NCI-H526 treated with DMSO at 0.1 percent for 48 hours (cell line): ENCODE measurements at places on chromosomes 7 and 10.

DNA sequence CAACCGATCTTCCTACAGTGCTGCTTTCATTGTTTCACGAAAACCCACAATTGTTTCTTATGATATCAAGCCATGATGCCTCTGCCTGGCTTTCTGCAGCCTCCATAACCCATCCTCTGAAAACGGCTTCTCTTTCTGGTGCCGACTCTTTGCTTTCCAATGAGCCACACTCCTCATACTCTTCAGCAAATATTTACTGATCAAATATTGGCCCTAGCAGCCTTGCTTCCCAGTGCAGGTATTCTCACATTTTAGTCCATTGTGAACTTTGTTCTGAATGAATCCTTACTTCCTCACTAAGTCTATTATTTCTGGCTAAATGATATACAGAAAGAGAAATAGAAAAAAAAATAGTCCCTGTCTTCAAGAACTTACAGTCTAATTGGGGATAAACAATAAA is 35.5 kb downstream of the LAMB1 start:
- DNase-seq: no peak

GRCh38 chr7:497346-497745 is 22.3 kb downstream of the PDGFA start:
- DNase-seq: no peak

DNA sequence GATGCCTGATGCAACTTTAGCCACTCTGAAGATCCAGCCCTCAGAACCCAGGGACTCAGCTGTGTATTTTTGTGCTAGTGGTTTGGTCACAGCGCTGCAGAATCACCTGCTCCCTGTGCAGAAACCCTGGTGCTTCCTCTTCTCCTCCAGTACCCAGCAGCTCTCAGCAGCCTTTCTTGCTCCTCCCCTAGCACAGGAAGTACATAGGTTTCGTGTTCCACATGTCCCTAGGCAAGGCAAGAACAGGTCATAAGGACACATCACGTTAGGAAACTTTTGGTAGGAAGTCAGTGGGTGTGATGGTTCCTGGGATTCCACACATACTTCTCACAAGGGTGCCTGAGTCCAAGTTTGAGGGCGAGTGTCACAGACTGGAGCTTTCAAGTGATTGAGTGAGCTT is 167.9 kb upstream of the PRSS1 start:
- DNase-seq: no peak

- DNase-seq: no peak
These were observed 74.1 kb downstream of the VWA2 start for GRCh38 chr10:114313139-114313538.

DNA sequence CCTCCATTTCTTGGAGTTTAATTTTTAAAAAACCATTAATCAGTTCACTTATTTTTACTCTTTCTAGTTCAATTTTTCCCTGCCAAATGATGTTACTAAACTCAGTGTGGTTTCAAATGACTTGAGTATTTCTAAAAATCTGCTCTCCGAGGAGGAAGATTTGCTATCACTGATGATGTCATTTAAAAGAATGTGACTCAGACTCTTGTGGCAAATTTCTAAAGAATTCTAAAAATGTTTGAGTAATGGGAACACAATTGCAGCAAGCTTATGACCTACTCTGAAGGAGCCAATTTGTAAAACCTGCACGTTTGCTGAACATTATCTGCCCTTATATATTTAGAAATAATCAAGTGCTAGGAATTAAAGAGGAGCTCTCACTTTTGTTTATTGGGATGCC is 88.6 kb downstream of the SPAG6 start:
- DNase-seq: no peak

DNA sequence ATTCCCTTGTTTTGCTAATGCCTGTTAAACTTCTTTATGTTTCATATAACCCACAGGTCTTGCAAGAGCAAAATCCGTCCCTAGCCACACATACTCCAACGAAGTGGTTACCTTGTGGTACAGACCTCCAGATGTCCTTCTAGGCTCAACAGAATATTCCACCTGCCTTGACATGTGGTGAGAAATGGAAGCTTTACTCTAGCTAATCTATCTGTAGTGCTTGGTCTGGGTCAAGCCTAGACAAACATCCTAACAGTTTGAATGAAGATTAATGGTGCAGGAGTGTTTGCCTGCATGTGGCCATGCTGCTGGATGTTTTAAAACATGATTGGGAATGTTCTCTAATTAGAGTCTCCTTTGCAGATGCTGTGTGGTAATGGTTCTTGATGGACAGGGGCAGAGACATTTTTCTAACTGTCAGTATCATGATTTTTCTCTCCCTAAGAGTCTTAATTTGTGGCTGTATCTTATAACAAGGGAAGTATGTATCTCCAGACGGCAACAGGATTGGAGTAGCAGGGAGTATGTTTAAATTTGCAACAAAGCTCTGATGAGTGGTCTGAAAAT is 308.5 kb upstream of the FZD1 start:
- DNase-seq: no peak

DNA sequence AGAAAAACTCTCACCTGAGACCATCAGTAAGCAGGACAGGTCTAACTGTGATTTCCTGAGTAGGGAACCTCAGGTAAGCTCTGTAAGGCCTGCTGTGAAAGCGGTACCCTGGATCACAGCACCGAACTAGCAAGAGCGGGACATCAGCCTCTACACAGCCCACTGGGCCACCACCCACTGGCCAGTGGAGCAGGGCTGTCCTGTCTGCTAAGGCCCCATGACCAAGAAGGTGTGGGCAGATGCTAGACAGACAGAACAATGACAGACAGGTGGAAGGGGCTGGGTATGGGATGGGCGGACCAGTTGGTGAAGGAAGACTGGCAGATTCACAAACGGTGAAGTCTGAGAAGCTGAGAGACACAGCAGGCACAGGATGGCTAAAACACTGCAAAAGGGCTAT is 79.4 kb upstream of the DDC start:
- DNase-seq: no peak

DNA sequence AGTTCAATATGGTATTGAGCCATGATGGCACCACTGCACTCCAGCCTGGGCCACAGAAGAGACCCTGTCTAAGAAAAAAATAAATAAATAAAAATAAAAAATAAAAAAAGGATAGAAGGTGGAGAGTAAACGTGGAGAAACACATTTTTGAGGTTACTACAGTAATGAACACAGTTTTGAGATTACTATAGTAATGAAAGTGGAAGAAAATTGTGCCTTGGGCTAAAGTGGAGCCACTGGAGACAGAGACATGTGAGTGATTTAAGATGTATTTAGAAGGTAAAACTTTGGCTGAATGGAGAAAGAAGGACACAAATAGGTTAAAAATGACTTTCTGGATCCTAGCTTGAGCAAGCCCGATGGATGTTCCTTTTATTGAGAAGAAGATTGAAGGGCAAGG is 76.8 kb downstream of the HGF start:
- DNase-seq: no peak

DNA sequence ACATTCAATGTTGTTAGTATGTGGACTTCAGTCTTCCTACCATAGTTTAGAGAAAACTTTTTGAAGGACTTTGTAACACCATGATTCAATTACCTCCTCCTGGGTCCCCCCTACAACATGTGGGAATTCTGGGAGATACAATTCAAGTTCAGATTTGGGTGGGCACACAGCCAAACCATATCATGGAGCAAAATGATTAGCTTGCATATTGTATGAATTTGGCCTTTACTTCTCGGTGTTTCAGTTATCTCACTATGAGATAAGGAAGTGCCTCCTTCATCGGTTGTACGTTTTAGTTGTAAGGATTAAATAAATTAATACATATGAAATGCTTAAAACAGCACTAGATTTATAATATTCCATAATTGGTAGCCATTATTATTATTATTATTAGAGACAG is 428.7 kb downstream of the EXOC4 start:
- DNase-seq: no peak

DNA sequence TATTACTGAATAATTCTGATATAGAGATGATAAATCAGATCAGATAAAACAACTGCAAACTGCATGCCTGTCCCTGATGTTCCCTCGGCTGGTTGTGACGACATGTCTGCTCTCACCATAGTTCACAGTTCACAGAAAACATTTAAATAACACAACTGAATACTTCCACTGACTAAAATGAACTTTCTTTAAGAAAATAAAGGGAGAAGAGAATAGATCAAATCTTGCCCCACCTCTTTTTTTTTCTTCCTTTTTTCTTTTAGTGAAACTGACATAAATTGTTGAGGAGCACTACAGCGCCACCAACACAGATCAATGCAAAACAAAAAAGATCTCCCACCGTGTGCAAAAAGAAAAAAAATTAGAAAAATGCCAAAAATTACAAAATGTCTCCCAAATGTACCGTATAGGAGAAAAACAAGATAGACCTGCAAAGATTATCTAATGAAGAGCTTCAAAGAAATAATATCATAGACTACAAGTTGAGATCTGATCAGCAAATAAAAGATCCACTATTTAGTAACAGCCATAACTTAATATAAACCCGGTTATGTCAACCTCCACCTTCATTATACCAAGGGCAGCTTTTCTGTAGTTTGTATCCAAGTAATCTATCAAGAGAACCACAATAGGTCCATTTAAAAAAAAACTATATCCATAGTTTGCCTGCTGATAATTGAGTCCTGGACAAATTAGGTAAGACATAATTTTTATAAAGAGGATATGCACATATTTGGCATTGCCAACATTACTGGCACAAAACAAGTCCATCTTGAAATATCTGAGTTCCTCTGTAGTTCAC is 30.7 kb upstream of the EPC1 start:
- peak; percentile 34 for DNase-seq

DNA sequence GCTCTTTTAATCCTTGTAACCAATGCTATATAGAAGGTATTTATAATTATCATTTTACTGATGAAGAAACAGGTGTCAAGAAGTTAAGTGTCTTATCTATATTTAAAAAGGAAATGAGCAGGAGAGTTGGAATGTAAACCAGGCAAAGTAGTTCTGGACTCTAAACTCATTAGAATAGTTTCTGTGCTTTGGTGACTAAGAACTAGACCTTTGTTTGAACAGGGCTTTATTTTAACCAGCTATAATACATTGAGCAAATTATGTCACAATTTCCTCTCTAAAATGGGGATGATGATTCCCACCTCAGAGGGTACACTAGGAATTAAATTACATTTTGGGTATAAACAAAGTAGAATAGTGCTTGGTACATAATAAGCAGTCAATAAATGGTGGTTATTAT is 236.0 kb downstream of the MAGI2 start:
- no peak for DNase-seq

- DNase-seq: no peak
These were observed 120.8 kb downstream of the NRCAM start for GRCh38 chr7:108335269-108335918.

DNA sequence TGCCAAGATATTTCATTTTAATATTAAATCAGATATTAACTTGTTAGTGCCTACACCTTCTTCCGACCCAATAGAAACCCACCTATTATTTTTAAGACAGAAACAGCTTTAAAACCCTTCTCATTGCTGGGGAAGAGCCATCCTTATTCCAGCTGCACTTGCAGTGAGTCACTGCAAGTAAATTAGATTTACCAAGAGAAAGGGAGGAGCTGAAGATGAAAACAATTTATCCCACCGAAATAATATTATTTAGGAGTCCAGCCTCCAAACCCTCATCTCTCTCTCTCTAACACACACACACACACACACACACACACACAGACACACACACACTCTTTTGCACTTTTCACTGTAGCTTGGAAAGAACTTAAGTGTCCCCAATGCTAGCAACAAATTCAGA is 26.9 kb downstream of the TWIST1 start:
- DNase-seq: no peak

DNA sequence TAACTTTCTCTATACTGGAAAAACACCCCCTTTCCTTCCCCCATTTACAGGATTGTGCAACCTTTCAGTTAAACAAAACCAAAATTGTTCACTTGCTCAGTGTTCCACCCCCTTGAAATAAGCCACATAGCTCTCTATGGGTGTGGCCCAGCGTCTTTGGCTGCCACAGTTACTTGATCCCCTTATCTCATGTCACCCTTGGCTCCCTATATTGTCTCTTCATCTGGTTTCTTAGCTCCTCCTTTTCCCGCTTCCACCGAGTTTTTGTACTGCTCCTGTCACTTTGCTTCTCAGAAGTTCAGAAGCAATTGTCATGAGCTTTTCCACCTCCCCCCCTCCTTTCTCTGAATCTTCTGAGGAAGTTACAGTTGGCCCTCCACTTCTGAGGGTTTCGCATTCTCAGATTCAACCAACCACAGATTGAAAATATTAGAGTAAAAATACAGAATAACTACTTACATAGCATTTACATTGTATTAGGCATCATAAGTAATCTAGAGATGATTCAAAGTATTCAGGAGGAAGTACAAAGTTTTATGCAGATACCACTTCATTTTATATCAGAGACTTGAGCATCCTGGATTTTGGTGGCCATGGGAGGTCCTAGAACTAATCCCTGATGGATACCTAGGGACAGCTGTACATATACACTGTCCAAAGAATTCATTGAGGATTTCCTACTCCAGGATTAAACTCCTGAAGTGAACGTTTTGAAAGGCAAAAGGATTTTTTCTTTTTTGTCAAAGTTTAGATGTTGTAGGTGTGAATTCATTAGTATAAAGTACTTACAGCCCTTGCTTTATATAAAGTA is 60.4 kb downstream of the ADD3 start:
- no peak for DNase-seq

DNA sequence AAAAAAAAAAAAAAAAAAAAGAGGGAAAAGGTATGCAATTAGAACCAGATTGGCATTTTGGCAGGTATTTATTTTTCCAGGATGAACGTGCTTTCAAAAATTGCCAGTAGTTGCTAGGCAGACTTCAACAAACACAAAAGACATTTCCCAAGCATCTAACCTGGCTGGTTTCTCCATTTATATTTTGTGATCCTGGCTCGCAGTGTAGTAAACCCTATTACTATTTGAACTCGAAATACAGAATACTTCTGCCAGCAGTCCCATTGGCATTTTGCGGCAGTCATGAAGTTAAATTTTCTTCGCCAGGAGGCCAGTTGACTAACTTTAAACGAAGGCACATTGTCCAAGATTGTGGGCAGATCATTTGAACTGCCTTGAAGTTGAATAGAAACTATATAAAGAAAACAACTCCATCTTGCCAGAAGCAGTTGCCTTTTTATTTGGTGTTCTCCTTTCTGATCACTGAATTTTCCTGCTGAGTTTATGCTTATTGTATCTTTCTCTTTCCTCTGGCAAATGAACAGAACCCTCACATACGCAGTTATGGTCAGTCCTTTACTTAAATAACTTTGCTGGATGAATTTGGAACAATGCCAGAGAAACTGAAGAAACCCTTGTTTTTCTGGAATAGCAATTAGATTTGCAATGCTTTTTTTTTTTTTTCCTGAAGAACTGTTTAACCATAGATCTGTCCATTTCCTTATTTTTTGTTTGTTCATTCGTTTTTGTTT is 132.9 kb downstream of the BICC1 start:
- DNase-seq: no peak

GRCh38 chr10:1440897-1441296 is 296.4 kb downstream of the ADARB2 start:
- DNase-seq: no peak

GRCh38 chr7:108340856-108341411 is 115.3 kb downstream of the NRCAM start:
- no peak for DNase-seq

- DNase-seq: peak; percentile 16
These were observed 81.9 kb upstream of the C1GALT1 start for GRCh38 chr7:7100432-7100849.

- no peak for DNase-seq
These were observed 186.3 kb downstream of the ETV1 start for GRCh38 chr7:13803134-13803533.
